ENCODE measurements at places on chromosomes 13 and 19.

DNA sequence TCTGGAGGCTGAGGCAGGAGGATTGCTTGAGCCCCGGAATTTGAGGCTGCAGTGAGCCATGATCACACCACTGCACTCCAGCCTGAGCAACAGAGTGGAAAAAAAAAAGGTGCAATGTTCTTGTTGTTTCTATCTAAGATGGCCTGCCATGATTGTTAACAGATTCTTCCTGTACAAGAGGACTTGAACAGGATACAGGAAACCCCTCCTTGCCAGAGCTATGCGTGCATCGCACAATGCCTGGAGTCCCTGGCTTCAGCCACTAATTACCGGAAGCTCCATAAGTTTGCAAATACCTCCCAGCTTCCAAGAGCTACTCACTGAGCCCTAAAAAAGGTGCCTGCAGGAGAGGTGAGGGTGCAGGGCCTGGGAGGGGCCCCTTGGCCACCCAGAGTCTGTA, 13.1 kb upstream of the HIF3A start:
- no peak for DNase-seq

- DNase-seq = no peak
Observed at GRCh38 chr13:34249546-34250039, 431.6 kb downstream of the RFC3 start.

GRCh38 chr13:89457977-89458376, 1786.8 kb downstream of the SLITRK5 start:
- no peak for DNase-seq

GRCh38 chr19:29529646-29530539, 4.1 kb downstream of the VSTM2B start:
- no peak for DNase-seq

DNA sequence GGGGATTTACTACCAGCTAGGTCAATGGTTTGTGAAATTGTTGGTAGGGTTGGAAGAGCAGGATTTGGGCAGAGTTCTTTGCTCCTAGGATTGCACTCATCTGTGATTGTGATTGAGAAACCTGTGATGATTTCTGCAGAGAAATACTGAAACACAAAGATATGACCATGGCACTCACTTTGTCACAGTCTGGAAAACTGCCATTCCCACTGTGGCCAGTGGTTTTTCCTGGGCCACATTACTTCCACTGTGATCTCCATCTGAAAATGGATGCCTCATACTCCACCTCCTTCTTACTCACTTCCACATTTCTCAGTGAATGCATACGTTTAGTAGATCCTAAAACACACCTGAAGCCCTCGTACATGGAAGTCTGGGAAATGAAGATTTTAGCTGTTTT, 593.2 kb downstream of the LMO7 start:
- DNase-seq = no peak

Data from NCI-H2081 (cell line).